ENCODE measurements at places on chromosomes 5 and 9.

DNA sequence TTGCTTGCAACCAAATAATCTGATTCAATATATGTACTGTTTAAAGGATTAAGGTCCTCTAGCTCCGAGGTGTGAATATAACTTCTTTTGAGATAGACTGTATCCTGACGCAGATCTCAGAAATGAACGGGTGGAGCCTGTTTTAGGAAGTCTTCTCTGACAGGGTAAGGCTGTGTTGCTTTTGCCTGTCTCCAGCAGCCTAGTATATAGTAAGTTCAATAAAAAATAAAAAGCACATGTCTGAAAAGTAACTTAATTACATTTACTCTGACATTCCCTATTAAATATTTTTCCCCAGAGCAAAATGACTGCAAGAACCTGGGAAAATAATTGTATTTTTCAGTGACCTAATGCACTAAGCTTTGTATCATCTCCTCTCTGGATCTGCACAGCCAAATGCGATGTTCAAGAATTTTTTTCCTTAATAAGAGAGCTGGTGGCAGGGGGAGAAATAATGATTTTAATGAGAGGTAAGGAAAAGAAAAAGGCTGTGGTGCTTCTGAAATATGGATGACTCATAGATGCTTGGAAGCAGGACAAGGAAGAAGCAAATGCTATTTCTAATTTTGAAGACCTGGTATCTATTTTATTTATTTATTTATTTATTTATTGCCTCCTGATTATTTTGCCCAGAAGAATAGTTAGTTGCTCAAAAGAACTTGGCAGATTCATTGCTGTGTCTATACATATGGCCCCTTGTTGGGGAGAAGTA, 7.3 kb downstream of the PPP3R2 start:
- DNase-seq: no peak

DNA sequence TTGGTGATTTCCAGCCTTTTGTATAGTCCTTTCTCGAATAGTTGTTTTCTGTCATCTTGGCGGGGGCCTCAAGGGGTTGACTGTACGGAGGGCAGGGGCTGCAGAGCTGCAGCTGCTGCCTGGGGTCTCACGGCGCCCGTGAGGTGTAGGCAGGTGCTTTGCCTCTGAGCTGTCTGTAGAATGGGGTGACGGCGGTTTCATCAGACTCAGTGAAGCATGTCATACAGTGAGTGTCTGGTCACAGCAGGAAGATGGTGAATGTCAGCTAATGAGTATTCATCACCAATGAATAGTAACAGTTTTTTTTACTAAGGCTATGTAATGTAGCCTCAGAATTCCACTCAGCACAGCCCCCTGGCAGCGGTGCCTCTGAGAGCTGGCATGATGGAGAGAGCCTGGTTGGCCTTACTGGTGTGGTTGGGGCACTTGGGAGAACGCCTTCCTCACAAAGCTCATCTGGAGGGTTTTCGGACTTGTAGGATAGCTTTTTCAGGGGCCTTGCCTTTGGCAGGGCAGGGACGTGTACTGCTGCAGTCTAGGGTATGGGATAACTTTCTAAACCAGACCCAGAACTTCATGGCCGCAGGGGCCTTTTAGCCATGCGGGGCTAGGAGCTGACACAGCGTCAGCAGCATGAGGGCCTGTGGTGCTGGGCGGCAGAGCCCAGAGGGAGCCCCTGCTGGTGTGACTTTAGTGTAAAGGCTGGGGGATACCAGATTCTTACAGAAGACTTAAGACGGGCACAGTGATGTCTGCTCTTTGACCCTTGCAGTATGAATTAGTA, 15.0 kb downstream of the TENT4A start:
- no peak for DNase-seq

DNA sequence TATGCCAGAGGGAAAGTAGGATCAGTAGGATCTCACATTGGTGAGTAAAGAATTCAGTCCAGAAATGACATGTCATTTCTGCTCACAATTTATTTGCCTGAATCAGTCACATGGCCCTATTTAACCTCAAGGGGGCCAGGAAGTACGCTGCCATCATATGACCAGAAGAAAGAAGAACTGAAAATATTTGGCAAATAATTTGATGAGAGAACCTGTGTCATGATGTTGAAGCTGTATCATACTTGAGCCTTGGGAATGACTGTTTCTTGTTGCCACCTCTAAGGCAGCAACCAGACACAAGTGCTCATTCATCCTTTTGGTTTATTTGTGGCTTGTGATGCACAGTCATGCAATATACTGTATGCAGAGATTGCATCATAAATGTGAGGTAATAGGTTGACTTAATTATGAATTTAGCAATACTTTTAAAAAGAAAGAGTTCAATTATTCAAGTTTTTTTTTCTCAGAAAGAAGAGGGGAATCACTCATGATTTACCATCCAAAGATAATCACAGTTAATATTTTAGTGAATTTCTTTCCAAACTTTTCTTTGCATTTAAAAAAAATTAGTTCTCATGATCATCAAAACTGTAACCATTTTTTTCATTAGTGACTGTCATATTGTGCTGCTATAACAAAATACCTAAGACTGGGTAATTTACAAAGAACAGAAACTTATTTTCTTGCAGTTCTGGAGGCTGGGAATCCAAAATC, 8.2 kb upstream of the ZFYVE16 start:
- DNase-seq: no peak

- no peak for DNase-seq
Observed at GRCh38 chr9:132864691-132865090, 13.4 kb downstream of the AK8 start.

DNA sequence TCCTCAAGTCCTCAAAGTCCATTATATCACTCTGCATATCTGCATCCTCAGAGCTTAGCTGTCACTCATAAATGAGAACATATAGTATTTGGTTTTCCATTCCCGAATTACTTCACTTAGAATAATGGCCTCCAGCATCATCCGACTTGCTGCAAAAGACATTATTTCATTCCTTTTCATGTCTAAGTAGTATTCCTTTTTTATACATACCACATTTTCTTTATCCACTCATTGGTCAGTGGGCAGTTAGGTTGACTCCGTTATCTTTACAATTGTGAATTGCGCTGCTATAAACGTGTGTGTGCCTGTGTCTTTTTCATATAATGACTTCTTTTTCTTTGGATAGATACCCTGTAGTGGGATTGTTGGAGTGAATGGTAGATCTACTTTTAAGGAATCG, 117.2 kb downstream of the OR2K2 start:
- DNase-seq: no peak

DNA sequence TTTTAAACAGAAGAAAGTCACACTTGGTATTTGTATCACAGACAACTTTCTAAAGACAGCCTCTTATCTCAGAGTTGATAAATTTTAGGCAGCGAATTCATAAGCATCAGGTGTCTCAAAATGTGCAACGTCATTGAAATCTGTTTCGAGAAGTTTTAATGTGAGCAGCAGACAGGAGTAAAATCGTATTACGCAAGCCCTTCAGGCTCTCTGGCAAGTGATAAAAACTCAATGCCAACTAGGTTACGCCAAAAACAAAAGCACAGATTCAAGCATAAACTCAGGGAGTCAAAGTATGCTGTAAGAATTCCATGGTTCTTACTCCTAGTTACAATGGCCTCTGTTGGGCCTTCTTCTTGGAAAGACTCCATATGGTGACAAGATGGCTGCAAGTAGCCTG, 244.7 kb downstream of the SEMA5A start:
- DNase-seq: no peak

DNA sequence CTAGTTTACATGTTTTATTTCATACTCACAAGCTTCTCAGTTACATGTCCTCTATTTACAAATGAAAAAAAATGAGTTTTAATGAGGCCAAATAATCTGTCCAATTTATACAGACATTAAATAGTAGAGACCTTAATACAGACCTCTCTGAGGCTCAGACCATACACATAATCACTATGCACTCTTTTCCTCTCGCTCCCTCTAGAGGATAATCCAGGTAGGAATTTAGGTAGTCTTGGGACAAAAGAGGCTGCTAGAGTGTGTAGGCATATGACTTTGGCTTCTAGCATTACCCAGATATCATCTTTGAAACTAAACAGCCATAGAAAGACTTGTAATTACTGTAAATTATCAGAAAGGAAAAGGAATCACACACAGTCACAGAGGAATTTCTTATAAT, 444.7 kb downstream of the HINT1 start:
- no peak for DNase-seq

- DNase-seq: no peak
Observed at GRCh38 chr5:165209101-165209727, 1703.8 kb downstream of the MAT2B start.

- DNase-seq: no peak
Observed at GRCh38 chr5:85357309-85357708, 972.6 kb upstream of the EDIL3 start.

DNA sequence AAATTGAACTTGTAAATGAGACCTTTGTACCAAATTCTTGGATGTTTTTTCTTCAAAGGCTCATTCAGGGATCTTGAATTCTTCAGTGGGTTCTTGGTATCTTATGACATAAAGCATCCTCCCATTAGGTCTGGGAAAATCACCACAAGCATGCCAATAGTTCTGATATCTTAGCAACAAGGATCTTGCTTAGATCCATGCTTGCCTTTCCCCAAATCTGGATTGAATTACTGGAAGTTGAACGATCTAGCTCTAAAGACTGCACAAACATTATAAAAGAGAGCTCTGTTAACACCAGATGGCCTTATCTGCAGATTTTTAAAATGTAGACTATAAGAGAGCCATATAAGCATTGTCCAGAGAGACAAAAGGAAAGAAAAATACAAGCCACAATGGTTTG, 266.3 kb downstream of the RAB3C start:
- DNase-seq: no peak

DNA sequence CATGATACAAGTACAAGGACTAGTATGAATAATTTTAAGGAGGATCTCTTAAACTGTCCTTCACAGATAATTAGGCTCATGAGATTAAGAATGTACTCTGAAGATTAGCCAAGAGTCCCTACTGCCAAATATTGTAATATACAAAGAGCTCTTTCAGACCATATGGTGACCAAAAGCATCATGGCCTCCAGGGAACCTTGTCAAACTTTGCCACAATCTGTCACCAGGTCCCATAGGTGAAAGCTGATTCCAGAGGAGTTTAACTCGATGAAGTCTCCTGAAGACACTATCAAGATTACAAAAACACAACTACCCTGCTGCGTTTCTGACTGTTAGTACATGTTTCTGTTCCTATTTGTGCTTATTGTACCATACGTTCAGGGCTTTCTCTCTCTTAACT, 395.4 kb upstream of the ITGA1 start:
- DNase-seq: no peak

DNA sequence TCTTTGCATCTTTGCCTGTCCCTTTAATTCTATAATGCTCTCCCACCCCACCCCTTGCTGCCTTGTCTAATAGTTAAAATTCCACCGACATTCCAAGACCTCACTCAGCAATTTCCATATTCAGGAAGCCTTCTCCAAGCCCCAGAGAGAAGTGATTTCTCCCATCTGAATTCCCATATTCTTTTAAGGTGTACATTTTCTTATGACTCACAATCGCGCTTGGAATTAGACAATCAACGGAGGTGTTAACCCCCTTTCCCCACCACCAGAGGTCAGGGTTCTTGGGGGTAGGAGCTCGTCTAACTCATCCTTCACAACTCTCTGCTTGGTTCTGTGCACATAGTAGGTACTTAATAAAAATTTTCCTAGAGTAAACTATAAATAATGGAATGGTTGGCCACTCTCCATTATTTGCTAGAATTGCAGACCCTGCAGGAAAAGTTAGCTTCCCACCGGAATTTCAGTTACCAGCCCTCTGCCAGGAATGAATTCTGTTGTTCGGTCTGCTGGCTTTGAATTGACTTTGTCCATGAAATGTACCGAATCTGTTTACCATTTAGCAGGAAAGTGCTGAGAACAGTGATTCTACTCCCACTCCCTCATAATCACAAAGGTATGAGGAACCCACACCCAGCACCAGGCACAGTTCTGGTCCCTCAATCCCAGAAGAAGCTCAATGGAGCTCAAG, 5.0 kb downstream of the KCNIP1 start:
- DNase-seq: no peak

DNA sequence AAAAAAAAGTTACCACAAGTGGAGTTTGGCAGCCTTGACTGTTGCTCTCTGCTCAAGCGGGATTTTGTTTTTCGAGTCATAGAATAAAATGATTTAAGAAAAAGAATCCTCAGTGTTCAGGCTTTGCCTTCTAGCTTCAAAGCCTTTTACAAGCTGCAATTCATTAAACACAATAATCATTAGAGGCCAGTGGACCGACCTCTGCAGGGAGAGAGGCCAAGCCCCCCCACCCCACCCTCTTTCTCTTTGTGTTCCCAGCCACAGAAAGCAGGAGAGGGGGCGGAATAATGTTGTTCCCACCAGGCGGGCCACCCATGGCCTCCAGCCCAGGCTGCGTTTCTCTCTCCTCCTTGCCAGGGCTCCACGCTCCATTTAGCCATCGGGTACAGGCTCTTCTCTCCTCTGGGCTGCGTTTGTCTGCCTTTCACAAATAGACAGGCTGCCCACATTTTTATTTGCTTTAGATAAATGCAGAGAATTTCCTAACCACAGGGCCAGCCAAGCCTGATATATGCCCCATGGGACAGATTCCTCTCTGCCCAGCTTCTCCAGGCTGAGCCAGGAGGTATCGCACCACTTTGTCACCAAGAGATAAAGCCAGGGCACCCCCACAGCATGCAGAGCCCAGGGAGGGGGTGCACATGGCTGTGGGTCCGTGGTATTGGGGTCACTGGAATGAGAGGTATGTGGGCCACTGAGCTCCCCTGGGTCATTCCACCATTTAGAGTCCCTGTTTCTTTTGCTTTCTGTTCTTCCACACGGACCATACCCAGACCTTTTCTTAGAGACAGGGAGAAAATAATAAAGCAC, 318.8 kb downstream of the PIK3R1 start:
- DNase-seq: peak; percentile 23

DNA sequence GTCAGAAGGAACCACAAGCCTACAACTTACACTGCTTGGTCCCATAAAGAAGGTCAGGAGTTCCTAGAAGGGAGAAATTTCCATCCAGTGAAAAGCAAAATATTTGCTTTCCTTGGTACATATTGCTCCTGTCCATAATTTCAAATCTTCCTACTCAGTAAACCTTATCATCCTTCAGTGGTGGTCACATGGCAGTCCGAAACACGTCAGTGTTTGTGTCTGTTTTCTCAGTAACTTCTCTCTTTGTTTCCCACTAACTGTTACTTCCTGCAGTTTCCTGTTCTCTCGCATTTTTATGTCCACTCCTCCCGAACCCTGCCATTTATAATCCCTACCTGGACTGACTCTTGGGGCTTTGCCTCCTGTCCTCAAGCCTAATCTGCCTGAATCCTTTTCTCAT, 129.1 kb downstream of the FANCC start:
- no peak for DNase-seq

- no peak for DNase-seq
Observed at GRCh38 chr5:134585966-134586365, 46.7 kb downstream of the SAR1B start.

GRCh38 chr5:58885260-58885659, 302.4 kb downstream of the RAB3C start:
- DNase-seq: no peak

Data from adrenal gland (tissue), 19 donors.